ENCODE measurements at places on chromosomes 1 and 21.
A peak's percentile ranks its signal among the peaks of the same experiment; 100 is the strongest.

DNA sequence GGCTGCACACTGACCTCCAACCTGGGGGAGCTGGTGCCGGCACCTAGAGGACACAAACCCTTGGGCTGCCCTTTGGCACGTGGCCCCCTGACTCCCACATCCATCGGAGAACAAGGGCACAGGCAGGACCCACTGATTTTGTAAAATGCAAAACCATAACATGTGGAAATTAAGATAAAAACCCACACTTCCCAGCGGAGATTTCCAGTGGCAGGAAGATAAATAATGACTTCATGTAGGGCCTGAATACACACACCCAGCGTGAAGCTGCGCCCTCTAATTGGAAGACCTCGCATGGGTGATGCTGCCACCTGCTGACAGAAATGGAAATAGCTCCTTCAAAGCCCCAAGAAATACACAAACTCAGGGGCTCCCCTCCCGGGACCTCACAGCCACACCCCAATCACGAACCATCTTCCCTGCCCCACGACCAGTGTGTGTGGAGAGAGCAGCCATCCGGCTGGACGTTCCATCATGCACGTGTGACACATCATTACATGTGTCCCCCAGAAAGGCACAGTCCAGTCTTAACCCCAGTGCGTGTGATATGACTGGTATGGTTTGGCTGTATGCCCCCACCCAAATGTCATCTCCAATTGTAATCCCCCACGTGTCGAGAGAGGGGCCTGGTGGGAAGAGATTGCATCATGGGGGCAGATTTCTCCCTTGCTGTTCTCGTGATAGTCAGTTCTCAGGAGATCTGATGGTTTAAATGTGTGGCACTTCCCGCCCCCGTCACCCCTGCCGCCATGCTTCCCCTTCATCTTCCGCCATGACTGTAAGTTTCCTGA lies 5.7 kb upstream of the TPRG1L start:
- peak; percentile 92 for DNase-seq

DNA sequence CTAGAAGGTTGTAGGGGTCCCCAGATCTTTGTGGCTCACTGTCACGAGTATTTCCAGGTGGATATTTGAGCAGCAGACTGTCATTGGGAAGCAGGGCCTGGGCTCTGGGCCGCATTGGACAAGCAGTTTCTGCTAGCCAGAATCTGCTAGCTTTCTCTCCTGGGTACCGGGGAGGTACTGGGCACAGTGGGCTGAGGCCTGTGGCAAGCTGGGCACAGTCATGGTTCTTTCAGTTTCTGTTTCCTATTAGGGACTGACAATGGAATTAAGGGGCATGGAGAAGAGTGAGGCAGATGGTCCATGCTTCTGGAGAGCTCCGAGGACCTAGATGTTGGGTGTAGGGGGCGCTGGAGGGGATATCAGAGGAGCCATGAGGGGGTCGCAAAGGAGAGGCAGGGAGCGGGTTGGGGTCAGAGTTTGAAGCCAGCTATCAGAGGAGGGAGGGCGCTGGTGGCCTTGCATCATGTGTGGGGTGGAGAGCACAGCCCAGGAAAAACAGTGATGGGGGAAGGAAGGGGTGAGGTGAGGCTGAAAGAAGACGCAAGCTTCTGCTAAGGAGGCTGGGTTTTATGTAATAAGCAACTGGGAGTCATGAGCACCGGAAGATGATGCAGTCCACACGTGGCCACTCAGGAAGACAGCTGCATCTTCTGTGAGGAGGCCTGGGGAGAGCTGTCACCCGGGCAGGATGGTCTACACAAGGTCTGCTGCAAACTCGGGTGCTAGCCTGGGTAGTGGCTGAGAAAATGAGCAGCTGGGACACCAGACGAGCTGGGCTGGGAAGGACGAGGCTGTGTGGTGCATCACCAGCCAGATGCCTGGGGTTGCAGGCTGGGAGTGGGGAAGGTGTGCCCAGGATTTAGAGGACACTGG lies 72.7 kb downstream of the IER5 start:
- DNase-seq: no peak

DNA sequence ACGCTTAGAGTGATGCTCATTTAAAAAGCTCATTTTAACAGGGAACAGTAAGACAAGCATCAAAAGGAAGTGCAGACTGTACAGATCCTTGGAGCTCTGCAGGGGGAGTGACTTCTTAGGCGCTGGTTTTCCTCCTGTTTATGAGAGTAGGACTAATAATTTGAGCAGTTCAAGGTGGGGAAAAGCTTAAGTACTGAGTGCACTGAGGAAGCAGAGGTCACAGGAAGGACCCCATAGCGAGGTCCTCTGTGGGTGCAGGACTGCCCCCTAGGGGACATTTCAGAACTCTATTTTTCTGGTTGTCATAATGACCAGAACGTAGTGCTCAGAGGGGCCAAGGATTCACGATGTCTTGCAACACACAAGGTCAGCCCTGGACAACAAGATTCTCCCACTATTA lies 112.1 kb downstream of the HLCS start:
- DNase-seq: peak; percentile 22

- DNase-seq: peak; percentile 71
Observed at GRCh38 chr1:26021647-26022403, at the start of gene EXTL1. Gene EXTL1, plus strand, starts transcription at chr1:26021775. Its CDS starts 872 bp downstream, at chr1:26022647.

DNA sequence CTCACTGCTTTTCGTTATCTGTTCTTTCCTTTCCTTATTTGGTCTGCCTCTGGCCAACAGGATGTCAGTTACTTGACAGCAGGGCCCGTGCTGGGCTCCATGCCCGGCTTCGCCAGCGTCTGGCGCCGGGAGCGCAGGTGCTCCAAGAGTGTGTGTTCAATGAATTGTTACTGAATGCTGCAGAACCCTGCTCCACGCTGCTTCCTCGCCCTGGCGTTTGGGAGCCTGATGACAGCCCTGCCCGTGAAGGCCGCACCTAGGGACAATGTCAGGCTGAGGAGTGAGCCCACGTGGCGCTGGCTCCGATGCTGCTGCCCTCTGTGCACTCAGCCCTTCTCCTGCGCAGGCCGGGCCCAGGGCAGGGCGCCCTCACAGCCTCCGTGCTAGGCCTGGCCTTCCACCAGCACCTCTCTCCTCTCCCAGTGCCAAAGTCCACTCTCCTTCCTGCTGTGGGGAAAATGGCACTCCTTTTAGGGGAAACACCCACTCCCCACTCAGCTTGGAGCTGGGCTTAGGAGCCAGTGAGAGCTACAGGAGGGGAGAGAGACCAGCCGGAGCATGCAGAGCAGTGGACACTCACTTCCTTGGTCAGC lies 51.4 kb downstream of the ACBD3 start:
- DNase-seq: no peak

DNA sequence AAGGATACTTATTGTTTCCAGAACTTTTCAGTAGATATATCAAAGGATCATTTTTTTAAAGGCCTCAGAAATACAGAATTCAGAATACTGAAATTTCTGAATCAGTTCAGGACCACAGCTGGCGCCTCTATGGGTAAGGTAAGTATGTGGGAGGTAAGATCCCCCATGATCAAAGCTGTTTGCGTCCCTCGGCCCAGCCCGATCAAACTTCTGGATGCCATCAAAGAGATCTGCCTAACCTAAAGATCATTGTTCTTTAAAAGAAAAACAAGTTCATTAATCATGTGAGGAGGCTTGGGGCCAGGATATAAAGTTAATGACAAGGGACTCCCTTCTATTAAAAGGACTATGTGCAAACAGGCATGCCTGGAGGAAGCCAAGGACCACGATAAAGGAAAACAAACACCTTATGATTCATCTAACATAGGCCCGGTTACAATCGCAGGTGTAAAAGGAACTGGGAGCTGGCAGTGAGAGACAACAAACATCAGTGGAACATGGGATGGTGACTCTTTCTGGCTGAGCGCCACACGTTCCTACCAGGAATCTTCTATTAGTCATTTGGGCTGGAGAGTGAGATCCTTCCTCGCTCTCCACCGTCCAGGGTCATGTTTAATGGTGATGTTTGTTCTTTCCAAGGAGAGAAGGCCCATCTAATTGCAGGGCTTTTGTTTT lies 2.8 kb upstream of the BACE2 start:
- DNase-seq: no peak

GRCh38 chr1:244796719-244797406 lies 38.6 kb upstream of the COX20 start:
- DNase-seq: peak; percentile 87

DNA sequence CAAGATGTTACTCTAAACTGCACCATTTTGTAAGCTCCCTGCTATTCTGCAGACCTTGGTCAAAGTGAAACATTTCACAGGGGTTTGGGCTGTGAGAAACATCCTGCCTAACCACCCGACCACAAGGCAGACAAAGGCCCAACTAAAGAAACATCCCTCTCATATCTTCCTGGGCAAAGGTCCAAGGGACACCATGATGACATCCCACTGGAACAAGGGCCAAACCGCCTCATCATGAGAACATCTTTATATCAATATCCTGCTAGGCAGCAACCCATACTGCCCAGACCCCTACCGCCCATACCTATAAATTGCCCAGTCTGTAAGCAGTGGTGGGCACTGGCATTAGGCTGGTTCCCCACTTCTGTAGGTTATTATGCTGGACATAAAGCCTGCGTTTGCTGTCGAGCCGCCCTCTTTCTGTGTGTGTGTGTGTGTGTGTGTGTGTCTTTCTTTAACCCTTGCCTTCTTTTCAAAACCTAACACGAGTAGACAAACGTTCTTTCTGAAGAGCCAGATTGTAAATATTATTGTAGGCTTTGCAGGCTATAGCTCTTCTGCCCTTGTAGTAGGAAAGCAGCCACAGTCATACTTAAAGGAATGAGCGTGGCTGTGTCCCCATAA lies 1.0 kb upstream of the PPIE start:
- no peak for DNase-seq

DNA sequence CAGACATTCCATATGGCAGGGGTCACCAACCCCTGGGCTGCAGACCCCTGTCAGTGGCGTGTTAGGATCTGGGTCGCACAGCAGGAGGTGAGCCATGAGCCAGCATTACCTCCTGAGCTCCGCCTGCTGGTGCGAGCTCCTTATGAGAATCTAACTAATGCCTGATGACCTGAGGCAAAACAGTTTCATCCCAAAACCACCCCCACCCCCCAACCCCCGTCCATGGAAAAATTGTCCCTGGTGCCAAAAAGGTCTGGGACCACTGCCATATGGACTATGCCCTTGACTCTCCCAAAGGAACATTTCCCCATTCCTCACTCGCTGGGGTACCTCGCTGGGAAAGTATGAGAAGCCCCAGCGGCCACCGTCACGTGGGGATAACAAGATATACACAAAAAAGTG lies 6.4 kb upstream of the CPT2 start:
- DNase-seq: no peak

DNA sequence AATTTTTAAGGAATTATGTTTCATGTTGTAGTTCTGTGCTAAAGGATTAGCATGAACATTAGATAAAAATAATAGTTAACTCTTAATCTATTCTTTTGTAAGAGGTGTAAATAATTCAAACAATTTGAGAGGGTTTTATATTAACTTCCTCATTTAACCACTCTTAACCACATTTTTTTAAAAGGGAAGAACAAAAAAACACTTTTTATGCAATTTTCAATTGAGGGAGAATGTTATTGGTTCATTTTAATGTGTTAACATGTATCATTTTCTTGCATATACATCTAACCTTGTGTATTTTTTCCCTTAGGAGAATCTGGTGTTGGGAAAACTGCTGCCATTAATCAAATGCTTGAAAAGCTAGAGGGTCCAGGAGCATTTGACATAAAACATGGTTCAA lies 169.0 kb downstream of the LBR start:
- no peak for DNase-seq

DNA sequence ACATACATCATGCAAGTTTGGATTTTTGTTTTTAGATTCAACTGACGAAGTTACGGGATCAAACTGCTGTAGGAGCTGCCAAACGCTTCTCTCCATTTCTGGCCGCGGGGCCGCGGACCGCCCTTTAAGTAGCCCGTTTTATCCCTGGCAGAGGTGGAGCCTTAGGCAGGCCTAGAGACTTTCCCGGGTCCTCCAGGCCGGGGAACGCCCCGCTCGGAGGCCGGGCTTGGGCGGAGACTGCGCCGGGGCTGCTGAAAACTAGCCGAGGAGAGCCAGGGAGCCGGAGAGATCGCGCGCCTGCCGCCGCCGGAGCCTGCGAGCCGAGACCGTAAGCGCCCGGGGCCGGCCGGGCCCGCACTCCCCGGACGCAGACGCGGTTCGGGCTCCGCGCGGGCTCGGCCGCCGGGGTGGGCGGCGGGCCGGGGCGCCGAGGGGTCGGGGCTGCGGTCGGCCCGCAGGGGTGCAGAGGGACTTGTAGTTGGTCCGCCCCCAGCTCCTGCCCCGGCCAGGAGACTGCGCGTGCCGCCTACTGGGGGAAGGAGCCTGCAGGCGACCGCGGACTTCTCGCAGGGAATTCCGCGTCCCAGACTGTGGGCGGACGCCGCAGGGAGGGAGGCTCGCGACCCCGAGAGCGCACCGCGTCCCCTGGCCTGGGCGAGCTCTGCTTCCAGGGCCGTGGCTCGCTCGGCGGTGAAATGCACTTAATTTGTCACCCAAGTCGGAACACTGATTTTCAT lies at the start of gene EPHX1:
TSS of gene EPHX1 (plus strand) at position 283 of the 737 bp plus-strand sequence. CDS start 18,606 bp downstream, outside the sequence.
- peak; percentile 95 for DNase-seq

DNA sequence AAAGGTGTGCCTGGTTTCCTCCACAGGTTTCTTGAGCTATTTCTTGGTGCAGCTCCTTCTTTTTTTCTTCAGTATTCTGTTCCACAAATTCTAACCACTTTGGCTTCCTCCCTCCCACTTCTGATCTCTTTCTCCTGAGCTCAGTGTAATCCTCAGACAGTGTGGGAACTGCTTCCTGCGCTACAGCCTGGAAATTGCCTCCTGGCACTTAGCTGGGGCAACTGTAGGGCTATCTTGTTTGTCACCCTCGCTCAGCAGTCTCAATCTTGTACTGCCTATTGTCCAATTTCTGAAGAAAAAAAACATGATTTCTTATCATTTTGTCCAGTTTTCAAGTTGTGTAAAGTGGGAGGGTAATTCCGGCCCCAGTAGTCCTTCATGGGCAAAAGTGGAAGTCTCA lies 24.0 kb upstream of the GALNT2 start:
- no peak for DNase-seq

Data from adipocyte (in vitro differentiated cells).